ENCODE measurements at places on chromosomes 2 and 18.

- DNase-seq, result no peak
Measured at GRCh38 chr2:183951630-183952029, 646.7 kb upstream of the ZNF804A start.

DNA sequence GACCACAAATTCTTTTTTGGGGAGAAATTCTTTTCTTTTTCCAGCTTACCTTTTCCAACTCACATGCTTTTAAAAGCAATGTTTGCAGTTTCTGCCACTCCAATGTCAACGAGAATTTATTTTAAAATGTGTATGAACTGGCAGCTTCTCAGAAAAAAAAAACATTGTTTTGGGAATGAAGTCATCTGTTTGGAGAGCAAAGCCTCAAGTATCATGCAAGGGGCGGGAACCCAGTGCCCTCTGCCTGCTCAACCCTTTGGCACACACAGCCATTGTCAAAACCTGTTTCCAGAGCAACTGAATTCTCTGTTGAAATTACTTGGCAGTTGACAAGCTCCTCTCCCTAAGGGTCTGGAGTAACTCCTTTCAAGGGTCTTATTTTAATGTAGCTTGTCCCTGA lies 128.5 kb downstream of the QPCT start:
- DNase-seq, result no peak

- DNase-seq, result peak; percentile 12
Measured at GRCh38 chr2:71545572-71546274, 92.4 kb downstream of the DYSF start.

DNA sequence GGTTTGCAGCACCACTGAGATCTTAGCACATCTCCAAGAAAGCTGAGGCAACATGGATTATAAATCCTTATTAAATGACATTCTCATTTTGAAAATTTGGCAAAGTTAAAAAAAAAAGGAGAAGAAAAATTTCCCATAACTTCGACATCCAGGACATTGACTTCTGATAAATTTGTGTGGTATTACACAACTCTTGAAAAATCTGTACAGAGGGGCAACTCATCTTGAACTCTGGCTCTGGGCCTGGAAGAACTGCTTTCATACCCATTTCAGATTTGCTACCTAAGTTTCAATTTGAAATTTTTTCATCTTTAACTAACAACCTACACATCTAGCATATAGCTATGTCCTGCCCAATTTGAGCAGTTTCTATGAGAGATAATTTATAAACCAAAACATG lies 118.0 kb upstream of the UGP2 start:
- no peak for DNase-seq

DNA sequence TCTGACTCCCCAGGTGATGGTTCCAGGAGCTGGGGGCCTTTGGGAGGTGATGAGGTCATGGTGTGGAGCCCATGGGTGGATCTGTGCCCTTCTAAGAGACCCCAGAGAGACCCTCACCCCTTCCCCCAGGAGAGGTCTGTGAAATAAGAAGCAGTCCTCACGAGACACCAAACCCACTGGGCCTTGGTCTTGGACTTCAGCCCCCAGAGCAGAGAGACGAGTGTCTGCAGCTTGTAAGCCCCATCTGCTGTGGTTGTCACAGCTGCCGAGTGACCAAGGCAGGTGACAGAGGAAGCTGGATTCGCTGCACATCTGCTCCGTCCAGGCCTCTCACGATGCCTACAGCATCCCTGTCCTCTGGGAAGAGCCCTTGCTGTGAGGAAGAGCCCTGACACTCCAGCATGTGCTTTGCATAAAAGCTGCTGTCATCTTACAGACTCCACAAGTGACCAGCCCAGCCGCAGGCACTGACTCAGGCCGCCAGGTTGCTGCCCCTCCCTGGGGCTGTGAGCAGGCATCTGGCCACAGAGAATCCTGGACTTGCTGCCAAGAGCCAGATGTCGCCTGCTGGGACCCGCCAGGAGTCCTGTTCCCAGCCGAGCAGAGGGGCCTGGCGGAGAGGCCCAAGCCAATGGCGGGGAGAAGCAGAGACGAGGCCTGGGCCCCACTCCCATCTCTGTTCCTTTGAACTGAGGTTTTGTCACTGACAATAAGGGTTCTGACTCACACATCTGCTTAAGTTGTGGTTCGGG lies 150.8 kb downstream of the PXDN start:
- DNase-seq, result no peak

DNA sequence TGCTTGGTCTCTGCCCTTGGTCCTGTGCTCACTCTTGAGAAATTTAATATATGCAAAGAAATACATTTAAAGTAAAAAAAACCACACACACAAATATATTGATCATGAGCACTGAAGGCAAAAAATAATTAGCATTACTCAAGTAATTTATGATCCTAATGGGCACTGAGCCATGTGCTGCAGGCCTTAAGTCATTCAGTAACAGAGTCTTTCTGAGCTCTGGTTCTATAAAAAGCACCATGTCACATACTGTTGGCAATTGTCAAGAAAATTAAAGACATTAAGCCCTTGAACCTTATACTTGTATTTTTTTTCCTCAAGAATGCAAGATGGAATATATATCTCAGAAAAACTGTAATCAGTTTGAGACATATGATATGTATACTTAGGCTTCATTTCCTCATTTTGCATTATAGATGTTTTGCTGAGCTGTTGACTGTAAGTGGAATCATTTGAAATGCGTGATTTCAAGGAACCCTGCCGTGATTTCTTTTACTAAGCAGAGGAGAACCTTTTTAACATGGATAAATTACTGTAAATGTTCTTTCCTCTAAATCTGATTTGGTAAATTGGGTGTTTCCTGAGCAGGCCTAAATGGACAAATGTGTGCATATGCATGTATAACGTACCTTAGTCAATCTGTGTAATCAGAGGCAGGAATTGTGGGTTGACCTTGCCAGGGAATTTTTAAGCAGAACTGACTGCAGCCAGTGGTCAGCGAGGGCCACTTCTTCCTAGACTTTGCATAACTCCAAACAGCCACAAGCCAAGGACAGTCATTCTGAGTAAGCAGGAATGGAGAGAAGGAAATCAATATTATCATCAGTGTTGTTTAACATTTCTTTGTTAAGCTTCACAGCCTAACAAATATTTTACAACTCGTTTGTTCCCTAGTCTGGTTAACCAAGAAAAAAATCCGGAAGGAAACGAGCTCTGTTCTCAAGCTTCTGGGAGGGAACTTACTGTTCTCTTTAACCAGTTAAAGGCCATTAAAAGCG lies 191.5 kb upstream of the ATP5MC3 start:
- no peak for DNase-seq

GRCh38 chr18:49174478-49174877 lies 223.7 kb upstream of the SMAD7 start:
- no peak for DNase-seq

GRCh38 chr2:207182911-207183310 lies 17.2 kb upstream of the KLF7 start:
- no peak for DNase-seq

DNA sequence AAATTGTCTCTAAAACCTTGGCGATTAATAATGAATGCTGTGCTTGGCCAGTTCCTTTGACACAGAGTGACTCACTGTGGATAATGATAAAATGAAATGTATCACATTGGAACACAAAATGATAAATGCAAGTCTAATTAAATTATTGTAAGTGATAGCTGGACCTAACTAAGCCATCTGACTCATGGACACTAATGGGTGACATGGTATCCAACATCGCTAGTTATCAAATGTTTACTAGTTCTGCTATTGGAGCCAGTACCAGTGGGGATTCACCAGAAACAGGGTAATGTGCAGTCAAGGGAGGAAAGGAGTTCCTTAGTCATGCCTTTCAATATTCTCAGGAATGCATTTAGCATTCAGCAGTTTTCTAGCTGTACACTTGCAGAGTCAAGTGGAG lies 736.3 kb upstream of the ACVR2A start:
- no peak for DNase-seq

GRCh38 chr2:152493417-152493816 lies 158.4 kb downstream of the FMNL2 start:
- no peak for DNase-seq

GRCh38 chr2:177519534-177520115 lies 127.1 kb downstream of the AGPS start:
- DNase-seq, result no peak

- DNase-seq, result no peak
Measured at GRCh38 chr2:207408086-207408794, 121.5 kb upstream of the CREB1 start.

DNA sequence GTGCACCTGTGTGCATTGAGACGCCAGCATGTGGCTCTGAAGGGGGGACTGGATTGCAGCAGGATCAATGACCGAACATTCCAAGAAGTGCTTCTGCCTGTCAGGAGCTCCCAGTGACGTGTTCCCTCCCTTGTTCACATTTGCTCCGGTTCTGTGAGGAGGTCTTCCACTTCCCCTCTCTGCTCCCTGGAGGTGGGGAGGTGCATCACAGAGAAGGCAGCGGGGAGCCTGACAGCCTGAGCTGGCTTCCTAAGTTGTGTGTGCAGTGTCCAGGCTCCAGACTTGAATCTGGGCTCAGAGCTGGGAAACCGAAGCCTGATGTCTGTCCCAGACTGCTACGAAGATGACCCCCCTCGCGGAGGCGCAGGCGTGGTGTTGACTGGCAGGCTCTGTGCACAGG lies 171.0 kb downstream of the KLHL29 start:
- no peak for DNase-seq

- DNase-seq, result peak; percentile 1
Measured at GRCh38 chr2:50492477-50492851, 539.5 kb downstream of the NRXN1 start.

- DNase-seq, result peak; percentile 48
Measured at GRCh38 chr18:79068341-79068936, 755 bp upstream of the ATP9B start.

- no peak for DNase-seq
Measured at GRCh38 chr2:147663153-147663961, 181.5 kb upstream of the ACVR2A start.

DNA sequence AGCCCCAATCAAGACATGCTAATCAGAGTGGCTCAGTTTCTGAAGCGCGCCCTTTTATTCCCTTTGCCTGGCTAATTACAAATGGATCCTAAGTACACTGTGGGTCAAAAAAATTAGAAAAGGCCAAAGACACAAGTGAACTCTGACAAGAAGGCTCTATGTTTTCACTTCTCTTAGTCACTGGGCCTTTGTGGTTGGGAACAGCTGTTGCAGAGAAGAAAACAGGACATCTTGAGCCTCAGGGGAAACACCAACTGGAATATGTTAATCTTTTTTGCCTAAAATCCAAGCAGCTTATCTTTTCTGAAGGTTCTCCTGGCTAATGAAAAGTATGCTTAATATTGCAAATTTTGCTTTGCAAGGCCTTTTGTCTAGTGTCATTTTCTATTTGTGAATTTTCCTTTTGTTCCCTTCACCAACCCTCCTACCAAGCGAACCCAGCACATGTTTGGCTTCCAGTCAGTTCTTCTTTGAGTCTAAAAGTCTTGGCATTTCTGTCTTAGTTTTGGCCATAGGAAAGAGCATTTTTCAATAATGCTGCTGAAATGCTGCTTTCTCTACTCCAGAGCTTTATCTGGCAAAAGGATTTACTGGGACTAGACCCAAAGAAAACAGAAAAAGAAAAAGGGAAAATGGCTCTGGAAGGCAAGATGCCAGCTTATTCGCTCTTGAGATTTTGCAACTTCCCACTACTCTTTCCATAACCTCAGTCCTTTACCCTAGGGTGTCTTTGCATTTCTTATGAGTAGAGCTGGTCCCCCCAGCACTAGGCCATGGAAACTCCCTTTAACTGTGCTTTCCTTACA lies 440.2 kb upstream of the ST6GAL2 start:
- no peak for DNase-seq

DNA sequence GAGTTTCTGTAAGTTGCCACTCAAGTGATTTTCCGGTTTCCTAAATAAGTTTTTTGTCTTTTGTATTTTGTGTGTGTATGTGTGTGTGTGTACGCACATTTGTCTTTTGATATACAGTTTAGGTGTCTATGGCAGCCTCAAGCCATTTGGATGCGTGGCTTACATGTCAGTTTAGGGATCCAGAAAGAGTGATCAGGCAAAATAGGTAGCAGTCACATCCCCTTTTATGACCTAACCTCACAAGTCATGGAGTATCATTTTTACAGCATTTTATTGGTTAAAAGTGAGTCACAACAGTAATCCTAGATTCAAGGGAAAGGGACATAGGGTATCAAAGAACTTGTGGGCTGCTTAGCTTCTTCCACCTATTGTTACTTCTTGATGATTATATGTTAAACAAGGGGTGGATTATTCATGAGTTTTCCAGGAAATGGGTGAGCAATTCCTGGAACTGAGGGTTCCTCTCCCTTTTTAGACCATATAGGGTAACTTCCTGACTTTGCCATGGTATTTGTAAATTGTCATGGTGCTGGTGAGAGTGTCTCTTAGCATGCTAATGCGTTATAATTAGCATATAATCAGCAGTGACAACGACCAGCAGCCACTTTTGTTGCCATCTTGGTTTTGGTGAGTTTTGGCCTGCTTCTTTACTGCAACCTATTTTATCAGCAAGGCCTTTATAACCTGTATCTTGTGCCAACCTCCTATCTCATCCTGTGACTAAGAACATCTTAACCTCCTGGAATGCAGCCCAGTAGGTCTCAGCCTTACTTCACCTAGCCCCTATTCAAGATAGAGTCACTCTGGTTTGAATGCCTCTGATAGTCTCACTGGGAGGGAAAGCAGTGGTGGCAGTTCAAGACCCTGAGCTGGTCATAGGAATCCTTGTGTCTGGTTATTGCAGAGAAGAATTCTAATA lies 8.6 kb upstream of the SOCS6 start:
- no peak for DNase-seq

DNA sequence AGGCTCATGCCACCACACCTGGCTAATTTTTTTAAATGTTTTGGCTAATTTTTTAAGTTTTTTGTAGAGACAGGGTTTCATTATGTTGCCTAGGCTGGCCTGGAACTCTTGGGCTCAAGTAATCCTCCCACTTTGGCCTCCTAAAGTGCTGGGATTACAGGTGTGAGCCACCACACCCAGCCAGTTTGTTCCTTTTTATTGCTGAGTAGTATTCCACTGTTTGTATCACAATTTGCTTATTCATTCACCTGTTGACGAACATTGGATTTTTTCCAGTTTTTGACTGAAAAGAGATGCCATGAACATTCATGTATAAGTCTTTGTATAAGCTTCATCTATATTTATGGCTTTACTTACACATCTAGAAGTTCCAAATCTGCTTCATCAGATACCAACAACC lies 5.3 kb downstream of the SOS1 start:
- DNase-seq, result no peak

- no peak for DNase-seq
Measured at GRCh38 chr18:41490861-41491260, 464.2 kb upstream of the PIK3C3 start.

GRCh38 chr18:9994701-9995235 lies 81.0 kb downstream of the VAPA start:
- DNase-seq, result no peak
